ENCODE measurements at places on chromosomes 1 and 21.

DNA sequence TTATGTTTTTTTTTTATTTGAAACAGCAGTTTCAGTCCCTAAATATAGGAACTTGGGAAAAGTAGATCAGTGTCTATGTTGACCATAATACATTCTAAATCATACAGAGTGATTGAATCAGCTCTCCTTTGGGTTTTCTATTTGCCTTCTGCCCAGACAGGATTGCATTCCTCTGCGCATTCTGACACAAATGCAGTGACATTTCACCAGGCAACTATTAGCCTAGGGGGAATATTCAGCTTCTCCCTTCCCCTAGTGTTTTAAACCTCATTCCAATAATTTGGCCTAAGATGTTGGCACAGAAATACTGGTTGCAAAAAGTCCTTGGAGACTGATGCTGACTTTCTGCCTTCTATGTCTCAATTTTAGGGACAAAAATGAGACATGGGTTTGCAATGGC lies 172.8 kb downstream of the PTGER3 start:
- DNase-seq, result no peak

- no peak for DNase-seq
Observed at GRCh38 chr1:23823767-23824166, 1.5 kb downstream of the HMGCL start.

DNA sequence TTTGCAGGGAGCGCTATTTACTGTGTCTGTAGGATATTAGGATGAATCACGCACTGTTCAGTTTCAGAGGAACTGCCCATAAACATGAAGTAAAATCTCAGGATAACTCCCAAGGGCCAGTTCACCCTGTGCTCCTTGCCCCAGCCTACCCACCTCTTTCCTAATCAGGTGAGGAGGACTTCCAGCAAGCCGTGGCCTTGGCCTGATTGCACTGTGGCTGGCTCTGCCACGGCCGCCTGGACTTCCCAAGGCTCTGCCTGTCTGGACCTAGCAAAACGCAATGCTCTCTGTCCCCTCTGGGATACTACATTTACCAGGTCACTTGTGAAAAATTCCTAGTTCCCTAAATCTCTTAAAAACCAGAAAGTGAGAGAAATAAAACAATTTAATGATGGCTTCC lies 7.4 kb upstream of the ASCL5 start:
- no peak for DNase-seq

GRCh38 chr1:42780176-42780575 lies 4.6 kb upstream of the TMEM269 start:
- DNase-seq, result no peak

GRCh38 chr1:243924588-243925349 lies 74.7 kb upstream of the AKT3 start:
- DNase-seq, result no peak

GRCh38 chr1:10629091-10629815 lies 154.5 kb downstream of the PEX14 start:
- no peak for DNase-seq

DNA sequence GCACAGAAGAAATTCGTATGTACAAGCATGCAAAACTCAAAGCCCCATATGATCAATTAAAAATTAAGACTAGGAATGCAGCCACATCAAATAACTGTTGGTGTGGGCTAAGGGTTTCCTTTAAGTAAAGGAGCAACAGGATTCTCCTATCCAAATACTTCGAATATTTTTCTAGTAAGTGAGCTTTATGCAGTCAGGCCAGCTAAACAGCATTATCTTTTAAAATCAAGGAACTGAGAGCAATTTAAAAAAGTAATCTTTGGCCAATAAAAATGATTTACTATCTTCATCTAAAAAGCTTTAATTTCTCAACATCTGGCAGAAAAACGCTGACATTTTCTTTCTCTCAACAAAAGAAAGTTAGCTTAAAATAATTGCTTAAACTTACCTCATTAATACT lies 19.8 kb downstream of the CNN3 start:
- DNase-seq, result no peak

DNA sequence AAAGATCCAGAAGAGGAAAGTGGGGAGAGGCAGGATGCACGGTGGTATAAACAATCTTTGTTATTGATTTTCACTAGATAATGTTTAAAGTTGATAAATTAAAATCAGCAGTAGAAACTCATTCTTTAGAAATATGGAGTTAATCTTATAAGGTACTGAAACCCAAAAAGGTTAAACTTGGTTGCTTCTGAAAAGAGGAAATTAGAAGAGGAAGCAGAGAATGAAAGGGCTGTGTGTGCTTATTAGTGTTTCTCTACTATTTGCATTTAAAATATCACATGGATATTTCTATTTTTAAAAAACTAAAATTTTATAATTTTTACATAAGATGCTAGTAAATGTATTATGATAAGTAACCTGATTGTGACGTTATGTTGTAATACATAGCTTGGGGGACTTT lies 24.4 kb downstream of the C1orf141 start:
- no peak for DNase-seq
